ENCODE measurements at places on chromosomes 12 and 14. TPM values are rescaled to one million over a fixed set of nuclear protein-coding genes. Genes with fewer than 3 reads are reported as not detected.

Gene TMEM132D
- polyA plus RNA-seq: not detected

Gene WDR20
- 25.6 TPM for polyA plus RNA-seq

Gene RPGRIP1
- 0.31 TPM for polyA plus RNA-seq

Gene LRP6
- polyA plus RNA-seq: 18.1 TPM

Gene CEBPE
- polyA plus RNA-seq: not detected

Gene LRRC10
- polyA plus RNA-seq: 40.8 TPM

Gene ESPL1
- 4.8 TPM for polyA plus RNA-seq

Gene RFX4
- not detected for polyA plus RNA-seq

Gene TMEM119
- polyA plus RNA-seq: 1.5 TPM

Gene SSTR1
- not detected for polyA plus RNA-seq

Gene MIP
- polyA plus RNA-seq: 1.4 TPM

DNA sequence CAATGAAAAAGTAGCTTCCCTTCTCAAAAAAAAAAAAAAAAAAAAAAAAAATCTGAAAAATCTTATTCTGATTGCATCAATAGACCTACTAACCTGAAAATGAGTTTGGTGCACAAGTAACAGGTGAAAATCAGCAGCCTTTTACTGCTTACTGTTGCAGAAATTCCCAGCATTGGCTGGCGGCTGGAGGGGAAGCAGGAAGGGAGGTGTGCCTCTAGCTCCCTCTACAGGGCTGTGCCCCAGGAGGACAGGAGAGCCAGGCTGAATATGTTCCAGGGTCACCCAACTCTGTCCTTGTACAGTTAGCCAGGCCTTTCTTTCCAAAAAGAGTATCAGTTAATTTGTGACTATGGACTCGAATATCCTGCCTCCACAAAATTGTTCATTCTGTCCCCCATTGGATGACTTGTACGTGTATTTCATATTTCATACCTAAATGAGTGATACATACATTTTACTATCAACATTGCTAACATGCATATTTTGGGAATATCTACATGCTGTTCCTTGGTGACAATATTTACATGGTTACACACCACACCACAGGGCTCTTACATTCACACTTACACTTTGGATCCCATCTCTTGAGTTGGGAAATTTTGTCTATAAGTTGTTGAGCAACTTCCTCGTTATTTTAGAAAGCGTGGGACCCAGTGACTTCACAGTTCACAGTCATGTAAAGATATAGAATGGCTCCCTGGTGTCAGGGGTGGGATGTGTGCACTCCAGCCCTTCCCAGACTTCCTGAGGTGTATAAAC is 124.8 kb downstream of the SAMD4A start:
- DNase-seq: peak; percentile 85

DNA sequence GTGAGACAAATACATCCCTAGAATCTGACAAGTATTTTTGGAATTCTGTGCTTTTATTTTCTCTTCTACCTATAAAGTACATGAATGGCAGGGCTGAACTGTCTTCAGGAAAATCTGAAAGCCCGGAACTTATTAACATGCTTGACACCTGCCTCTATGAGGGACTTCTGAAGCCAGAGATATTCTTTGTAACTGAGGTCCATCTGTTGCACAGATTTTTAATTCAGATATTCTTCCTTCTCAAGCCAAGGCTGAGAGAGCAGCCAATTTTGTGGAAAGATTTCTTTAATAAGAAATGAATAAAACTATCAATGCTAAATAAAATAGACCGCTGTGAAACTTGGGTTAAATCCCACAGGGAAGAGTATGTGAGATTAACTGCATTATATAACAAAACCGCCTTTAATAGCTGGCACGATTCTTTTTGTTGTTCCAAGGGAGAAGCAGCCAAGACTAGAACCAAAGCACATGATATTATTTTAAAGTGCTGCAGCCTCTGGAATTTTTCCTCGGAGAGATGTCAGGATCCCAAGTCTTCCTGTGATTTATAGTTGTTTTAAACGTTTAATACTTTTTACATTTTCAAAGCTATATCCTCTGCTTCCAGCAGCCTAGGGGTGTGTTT is 148.9 kb downstream of the CRADD start:
- DNase-seq: peak; percentile 54

GRCh38 chr14:46250113-46250703 is 401.4 kb downstream of the RPL10L start:
- DNase-seq: peak; percentile 24

GRCh38 chr14:24189059-24189375 is 401 bp upstream of the IPO4 start:
- no peak for DNase-seq

GRCh38 chr12:124608450-124608870 is 41.0 kb upstream of the NCOR2 start:
- DNase-seq: no peak

GRCh38 chr14:80862983-80863382 is 78.6 kb downstream of the CEP128 start:
- DNase-seq: no peak

DNA sequence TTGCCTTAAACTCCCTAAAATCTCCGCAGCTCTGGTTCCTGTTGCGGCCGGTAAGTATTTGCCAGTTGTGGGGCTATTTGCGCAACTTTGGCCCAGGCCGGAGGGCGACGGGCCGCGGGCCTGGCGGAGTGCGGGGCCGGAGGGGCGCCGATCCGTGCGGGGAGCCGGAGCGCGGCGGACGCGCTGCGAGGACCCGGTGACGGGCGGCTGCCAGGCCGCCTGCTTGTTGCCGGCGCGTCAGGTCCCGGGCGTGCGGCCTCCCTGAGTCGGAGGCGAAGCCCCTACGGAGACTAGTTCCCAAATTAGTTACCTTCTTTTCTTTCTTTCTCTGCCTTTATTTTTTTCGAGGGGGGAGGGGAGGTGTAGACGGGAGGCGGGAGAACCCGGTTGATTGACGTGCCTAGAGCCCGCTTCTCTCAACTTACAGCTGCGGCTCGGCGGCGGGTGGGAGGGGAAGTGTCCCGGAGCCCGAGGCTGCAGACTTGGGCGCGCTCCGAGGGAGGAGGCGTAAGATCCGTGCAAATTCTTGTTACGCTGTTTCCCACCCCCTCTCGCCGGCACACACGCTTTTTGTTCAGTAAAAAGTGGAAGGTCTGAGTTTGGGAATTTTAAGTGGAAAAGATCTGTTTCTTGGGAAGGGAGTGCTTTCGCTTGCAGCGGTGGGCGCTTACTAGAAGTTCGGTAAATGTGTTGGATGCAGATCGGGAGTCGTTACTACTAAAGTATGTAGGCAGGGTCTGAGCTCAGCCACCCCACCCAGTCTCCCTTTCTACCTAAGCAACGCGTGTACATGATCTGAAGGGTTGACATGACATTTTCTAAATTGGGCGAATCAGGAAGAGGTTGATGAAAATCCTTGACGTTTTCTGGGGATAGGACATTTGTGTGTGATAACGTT is 576 bp downstream of the ZBTB1 start:
- peak; percentile 94 for DNase-seq

- DNase-seq: no peak
Measured at GRCh38 chr14:102415671-102416070, 52.9 kb downstream of the TECPR2 start.

- DNase-seq: no peak
Measured at GRCh38 chr12:12010277-12011039, 60.3 kb upstream of the BCL2L14 start.

- no peak for DNase-seq
Measured at GRCh38 chr12:94495445-94496115, 35.9 kb upstream of the CEP83 start.

- DNase-seq: no peak
Measured at GRCh38 chr14:22329371-22329770, 259.7 kb downstream of the DAD1 start.

DNA sequence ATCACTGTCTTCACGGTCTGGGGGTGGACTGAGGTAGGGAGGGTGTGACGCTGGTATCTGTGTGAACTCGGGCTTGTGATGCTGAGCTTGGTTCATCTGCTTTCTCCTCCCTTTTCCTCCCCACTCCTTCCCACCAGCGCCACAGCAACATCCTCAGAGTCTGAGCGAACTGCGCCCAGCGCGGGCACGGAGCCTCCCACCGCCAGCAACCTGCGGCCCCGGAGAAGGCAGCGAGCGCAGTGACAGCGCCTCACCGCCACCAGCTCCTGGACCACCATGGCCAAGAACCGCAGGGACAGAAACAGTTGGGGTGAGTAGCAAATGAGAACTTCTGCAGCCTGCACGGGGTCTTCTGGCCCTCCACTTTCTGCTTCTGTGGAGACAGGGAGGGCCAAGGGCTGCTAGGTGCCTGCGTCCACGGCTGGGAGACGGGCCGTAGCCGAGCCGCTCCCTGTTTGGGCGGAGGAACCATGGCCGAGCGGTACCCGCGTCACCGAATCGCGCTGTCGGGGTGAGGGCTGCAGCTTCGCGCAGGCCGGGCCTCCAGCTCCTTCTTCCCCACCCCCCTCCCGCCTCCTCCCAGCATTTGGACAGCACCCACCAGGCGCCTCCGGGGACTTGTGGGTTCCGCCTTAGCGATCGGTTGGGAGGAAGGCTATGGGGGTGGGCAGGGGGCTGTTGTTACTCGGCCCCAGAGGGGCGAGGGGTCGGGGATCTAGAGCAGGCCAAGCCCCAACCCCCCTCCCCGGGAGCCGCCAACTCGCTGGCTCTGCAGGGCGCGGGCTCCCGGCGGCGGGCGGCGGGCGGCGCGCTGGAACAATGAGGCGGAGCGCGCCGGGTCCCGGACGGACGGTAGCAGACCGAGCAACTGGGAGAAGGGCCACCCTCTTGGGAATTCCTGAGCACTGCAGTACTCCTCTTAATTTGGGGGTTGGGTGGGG is at the start of gene ATL1:
TSS of gene ATL1 (plus strand) at position 156 of the 941 bp plus-strand sequence. CDS start at position 277, 121 bp downstream.
- DNase-seq: peak; percentile 75

DNA sequence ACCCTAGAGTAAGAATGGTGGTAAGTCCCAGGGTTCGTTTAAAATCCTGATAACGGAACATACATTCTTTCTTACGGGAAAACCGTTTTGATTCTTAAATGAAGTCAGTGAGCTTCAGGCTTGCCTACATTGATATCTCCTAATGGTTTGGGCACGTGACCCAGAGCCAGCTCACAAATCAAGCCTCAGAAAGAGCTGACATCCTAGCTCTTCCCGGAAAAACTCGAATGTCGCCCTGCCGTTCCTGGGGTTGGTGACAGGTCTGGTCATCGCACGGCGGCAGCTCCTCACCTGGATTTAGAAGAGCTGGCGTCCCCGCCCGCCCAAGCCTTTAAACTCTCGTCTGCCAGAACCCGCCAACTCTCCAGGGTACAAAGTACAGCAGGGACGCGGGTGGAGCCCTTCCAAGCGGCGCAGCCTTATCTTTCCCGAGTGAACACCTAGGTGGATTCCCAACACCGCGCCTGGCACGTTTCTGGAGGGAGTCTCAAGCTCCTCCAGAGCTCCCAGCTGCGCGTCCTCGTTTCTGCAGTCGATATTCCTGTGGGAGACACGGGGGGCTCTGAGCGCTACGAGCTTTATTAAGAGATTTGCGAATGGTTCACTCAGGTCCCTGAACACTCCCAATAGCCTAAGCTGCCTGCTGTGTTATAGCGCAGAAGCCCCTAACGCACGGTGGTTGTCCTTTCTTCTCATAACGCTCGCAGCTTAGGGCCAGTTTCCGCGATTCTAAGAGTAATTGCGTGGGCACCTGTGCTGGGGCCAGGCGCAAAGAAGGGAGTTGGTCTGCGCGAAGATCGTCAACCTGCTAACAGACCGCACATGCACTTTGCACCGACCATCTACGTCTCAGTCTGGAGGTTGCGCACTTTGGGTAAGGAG is at the start of gene SSTR1:
TSS of gene SSTR1 (plus strand) at position 169 of the 882 bp plus-strand sequence. CDS start 1,486 bp downstream, outside the sequence.
- DNase-seq: peak; percentile 16

- peak; percentile 27 for DNase-seq
Measured at GRCh38 chr12:86233126-86233525, 23.1 kb downstream of the MGAT4C start.

DNA sequence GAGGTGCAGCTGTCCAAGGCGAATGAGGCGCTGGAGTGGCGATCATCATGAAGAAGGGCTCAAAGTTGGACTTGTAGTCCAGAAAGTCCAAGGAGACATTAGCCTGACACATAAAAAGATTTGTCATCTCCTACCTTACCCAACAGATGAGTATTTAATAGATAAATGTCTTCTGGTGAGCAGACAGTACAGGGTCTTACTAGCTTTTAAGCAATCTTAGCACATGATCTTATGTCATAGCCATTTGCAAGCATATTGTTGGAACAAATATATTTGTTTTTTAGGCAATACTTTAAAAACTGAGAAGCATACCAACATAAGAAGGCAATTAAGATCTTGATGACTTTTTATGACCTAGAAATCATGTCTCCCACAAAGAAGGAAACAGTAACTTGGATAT is 16.0 kb downstream of the GNS start:
- no peak for DNase-seq

- DNase-seq: no peak
Measured at GRCh38 chr14:68910540-68910939, 68.6 kb downstream of the ACTN1 start.

GRCh38 chr12:27593266-27593665 is 69.3 kb downstream of the PPFIBP1 start:
- DNase-seq: no peak

- no peak for DNase-seq
Measured at GRCh38 chr12:67472539-67472938, 176.0 kb upstream of the DYRK2 start.

- DNase-seq: peak; percentile 56
Measured at GRCh38 chr14:35390577-35391387, 13.8 kb downstream of the NFKBIA start.
